ENCODE measurements at places on chromosomes 7 and 10.
A peak's percentile ranks its signal among the peaks of the same experiment; 100 is the strongest.

DNA sequence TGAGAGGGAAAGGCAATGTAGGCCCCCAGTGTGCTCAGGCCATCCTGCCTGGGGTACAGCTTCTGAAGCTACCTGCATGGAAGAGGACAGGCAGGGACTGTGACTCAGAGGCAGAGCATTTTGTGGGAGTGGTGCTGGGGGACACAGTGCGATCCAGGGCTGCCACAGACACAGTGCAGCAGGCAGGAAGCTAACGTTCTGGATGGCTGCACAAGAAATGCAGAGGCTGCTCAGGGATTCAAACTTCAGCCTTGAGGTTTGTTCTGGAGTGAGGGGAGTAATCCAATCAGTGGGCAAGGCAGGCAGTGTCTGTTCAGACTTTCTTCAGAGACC, 648.0 kb upstream of the IGFBP3 start:
- no peak for DNase-seq

- no peak for DNase-seq
Measured at GRCh38 chr7:280461-280860, 9.5 kb upstream of the FOXL3 start.

DNA sequence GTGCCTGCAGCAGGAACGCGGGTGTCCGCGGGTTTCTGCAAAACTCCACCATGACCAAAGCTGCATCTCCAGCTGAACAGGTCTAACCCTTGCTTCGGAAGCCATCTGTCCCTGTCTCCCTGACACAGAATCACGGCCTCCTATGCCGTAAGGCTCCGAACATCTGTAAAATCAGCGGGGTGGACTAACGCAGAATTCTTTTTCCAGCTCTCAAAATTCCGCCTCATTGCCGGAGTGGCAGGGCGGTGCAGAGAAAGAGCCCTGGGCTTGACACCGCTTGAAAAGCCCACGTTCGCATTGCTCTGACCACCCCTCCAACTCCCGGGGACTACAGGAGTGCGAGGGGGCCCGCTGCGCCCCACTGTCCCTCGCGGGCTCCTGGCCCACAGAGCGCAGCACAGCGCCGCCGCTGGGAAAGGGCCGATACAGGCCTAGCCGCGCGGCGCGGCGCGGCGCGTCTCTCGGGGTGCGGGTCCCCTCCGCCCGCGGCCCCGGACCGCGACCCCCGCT, 409 bp downstream of the DNMBP start:
- no peak for DNase-seq

- DNase-seq = no peak
Measured at GRCh38 chr10:13018171-13018570, 16.7 kb upstream of the CCDC3 start.

DNA sequence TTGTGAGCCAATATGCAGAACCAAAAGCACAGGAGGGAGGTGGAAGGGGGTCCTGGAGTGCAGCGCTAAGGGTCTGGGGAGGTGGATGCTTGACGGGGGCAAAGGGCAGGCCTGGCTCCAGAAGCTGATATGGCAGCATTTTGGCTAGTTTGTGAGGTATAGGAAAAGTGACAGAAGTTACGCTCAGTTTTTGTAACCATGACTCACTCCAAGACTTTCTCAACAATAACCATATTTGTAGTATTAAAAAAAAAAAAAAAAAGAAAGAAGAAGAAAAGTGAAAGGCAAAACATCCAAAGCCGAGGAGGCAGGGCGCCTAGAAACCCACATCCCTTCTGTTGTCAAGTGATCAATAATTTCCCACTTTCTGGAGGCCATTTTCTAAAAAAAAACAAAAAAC, 92.3 kb downstream of the RNF216 start:
- peak; percentile 60 for DNase-seq

GRCh38 chr7:95549818-95550529, 46.3 kb downstream of the PDK4 start:
- no peak for DNase-seq

DNA sequence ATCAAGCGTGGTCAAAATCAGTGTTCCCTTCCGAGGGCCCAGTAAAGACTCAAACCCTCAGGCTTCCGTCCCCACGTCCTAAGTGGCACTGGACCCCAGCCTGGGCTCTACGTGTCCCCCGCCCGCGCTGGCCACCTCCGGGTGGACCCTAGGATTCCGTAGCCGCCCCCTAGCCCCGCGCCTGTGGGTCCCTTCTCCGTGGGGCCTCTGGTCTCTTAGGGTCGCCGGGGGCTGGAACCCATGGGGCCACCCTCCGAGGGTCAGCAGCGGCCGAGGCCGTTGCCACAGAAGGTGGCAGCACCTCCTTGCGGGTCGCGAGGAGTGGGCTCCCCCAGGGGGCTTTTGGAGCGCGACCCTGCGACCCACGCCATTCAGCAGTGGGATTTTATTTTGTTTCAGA, 170.5 kb upstream of the EEPD1 start:
- no peak for DNase-seq

DNA sequence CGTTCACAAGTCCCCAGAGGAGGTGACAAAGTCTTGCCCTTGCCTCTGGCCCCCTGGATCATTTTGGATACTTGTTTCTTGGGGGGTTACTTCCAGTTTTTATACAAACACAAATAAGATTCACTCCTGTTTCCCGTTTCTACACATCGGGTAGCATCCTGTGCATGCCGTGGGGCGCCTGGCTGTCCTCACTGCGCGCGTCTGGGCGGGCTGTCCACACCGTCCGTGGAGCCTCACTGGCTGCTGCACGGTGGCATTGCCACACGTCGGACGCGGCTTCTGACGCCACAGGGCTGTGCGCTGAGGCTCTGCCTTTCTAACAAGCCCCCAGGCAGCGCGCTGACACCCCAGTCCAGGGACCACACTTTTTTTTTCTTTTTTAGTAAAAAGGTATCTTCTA, 18.4 kb downstream of the BNIP3 start:
- DNase-seq = no peak

DNA sequence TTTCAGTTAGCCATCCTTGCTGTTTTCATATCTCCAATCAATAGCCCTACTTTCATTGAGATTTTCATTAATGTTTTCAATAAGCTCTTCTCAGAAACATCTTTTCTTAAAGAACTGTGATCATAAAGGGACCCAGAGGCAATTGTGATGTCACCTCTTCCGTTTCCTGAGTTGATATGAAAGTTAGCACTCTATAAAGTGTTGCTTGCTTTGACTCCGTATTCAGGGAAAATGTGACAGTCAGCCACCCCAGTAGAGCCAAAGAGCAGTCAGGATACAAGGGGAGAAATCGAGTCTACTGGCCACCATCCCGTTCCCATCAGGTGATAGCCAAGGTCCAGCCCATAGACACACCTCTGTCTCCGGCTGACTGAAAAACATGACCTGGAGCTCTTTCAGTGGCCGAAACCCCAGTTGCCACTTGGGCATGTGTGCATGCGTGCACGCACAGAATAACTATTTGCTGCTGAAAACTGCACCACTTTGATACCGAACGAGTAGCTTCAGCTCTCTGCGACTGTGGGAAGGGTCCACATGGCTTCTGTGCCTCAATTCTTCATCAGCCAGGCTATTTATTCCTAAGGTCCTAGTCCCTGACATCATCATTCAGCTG, 291.4 kb downstream of the USP6NL start:
- DNase-seq = no peak

DNA sequence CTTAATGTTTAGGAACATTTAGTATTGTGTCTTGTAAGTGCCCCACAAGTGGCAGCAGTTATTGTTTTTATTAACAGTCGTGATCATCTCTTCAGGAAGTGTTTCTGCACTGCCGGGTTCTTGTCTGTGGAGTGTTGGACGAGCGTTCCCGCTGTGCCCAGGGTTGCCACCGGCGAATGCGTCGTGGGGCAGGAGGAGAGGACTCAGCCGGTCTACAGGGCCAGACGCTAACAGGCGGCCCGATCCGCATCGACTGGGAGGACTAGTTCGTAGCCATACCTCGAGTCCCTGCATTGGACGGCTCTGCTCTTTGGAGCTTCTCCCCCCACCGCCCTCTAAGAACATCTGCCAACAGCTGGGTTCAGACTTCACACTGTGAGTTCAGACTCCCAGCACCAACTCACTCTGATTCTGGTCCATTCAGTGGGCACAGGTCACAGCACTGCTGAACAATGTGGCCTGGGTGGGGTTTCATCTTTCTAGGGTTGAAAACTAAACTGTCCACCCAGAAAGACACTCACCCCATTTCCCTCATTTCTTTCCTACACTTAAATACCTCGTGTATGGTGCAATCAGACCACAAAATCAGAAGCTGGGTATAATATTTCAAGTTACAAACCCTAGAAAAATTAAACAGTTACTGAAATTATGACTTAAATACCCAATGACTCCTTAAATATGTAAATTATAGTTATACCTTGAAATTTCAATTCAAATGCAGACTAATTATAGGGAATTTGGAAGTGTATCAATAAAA, 22.2 kb downstream of the PLA2G12B start:
- no peak for DNase-seq

DNA sequence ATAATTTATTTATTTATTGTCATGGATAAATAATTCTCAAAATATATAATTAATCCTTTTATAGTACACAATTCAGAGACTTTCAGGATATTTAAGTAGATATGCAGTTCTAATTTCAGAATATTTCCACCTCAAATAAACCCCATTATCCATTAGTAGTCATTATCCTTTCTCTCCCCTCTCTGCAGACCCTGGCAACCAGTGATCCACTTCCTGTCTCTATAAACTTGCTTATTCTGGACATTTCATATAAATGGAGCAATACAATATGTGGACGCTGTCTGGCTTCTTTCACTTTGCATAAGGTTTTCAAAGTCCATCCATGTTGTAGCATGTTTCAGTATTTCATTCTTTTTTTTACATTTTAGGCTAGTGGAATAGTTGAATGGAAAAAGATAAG, 230.2 kb downstream of the FZD1 start:
- no peak for DNase-seq

DNA sequence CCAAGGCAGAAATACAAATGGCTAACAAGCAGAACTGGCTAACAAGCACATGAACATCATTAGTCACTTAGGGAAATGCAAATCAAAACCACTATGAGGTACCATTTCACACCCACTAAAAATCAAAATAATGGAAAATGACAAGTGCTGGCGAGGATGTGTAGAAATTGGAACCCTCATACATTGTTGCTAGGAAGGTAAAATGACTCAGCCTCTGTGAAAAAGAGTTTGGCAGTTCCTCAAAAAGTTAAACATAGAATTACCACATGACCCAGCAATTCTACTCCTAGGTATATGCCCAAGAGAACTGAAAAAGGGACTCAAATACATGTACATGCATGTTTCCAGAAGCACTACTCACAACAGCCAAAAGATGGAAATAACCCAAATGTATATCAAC, 52.8 kb upstream of the ANAPC16 start:
- DNase-seq = no peak

GRCh38 chr10:93085272-93085859, 11.7 kb downstream of the CYP26A1 start:
- no peak for DNase-seq

- DNase-seq = no peak
Measured at GRCh38 chr7:91280604-91281003, 16.4 kb downstream of the FZD1 start.

DNA sequence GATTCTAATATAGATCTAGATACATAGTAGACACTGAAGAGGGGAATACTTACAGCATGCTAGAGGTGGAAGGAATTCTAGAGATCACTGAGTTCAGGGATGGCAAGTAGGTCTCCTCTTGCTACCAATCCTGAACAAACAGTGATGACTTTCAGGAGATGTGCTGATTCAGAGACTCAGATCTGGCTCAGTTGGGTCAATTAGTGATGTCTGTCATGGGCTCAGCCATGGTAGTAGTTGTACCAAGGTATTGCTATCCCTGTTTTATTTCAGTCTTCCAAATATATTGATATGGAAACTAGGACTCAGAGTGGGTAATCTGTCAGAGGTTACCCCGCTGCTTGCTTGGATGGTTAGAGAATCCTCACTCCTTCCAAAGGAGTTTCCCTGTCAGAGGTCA, 38.5 kb downstream of the UNC5B start:
- DNase-seq = no peak
